ENCODE measurements at places on chromosomes 6 and 20.

- no peak for DNase-seq
Measured at GRCh38 chr6:88168362-88168761, 2.2 kb upstream of the CNR1 start.

DNA sequence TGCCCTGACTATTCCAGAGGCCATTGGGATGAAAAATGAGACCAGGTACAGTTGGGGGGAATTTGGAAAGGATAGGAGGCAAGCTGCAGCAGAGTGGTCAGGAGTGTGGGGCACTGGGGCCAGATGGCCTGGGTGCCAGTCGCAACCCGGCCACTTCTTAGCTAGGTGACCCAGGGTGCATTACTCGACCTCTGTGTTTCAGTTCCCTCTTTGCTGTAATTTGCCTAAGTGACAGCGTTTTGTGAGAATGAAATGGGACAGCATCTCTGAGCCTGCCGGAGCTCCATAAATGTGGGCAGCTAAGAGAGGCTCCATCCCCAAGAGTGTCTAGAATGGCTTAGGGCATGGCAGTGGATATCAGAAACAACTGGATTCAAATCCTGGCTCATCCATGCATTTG lies 13.9 kb downstream of the LRFN2 start:
- DNase-seq, result no peak

DNA sequence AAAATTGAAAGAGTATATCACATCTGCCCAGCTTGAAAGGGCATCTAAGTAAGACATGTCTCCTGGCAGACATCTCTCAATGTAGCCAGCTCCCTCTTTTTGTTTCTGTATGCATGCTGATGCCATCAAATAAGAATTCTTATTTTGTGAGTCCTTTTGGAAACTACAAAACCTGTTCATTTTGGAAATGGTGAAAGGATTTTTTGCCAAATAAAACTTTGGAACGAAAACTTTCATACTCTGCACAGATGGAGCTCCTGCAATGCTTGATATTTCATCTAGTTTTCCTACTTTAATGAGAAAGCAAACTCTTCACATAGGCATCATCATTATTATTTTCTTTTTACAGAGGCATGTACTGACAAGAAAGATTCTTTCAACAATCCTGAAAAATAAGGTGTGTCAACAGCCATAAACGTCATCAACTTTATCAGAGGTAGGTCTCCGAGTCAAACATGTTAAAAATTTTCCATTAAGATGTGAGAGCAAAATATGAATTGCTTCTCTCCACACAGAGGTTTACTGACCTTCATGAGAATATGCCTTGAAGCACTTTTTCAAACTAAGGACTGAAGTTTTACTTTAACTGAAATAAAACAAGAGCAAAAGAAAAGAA lies 26.2 kb upstream of the CMTR1 start:
- DNase-seq, result no peak

DNA sequence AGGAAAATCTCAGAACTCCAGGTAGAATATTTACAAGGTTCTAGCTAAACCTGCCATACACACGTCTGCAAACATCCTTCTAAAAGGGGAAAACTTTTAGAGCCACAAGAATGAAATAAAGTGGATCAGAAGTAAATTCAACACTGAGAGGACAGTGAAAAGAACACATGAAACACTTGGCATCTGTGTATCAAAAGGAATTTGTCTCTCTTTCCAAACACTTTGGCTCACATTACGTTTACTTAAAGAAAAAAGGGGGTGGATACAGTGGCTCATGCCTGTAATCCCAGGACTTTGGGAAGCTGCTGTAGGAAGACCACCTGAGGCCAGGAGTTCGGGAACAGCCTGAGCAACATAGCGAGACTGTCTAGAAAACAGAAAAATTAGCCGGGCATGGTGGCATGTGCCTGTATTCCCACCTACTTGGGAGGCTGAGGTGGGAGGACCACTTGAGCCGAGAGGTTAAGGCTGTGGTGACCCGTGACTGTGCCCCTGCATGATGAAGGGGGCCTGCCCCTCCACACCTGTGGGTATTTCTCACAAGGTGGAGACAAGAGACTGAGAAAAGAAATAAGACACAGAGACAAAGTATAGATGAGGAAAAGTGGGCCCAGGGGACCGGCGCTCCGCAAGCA lies 35.4 kb downstream of the NINL start:
- no peak for DNase-seq

DNA sequence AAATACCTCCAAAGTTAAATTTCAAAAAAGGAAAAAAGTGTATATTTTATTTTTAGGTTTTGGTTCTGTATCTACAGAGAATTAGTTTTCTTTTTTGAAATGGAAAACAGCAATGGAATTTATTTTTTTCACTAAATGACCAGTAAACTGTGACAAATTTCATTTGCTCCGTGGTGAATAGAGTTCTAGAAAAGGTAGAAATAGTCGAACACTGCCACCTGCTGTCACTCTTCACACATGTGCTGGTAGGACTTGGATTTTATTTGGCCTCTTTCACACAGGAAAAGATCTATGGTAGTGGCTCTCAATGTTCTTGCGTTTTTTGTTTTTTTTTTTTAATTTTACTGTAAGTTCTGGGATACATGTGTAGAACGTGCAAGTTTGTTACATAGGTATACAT lies 312.5 kb downstream of the EYA4 start:
- peak; percentile 66 for DNase-seq

GRCh38 chr20:37741055-37741454 lies 47.2 kb downstream of the CTNNBL1 start:
- DNase-seq, result no peak

All from NCI-H774 (cell line).